ENCODE measurements at places on chromosomes 1 and 21.

DNA sequence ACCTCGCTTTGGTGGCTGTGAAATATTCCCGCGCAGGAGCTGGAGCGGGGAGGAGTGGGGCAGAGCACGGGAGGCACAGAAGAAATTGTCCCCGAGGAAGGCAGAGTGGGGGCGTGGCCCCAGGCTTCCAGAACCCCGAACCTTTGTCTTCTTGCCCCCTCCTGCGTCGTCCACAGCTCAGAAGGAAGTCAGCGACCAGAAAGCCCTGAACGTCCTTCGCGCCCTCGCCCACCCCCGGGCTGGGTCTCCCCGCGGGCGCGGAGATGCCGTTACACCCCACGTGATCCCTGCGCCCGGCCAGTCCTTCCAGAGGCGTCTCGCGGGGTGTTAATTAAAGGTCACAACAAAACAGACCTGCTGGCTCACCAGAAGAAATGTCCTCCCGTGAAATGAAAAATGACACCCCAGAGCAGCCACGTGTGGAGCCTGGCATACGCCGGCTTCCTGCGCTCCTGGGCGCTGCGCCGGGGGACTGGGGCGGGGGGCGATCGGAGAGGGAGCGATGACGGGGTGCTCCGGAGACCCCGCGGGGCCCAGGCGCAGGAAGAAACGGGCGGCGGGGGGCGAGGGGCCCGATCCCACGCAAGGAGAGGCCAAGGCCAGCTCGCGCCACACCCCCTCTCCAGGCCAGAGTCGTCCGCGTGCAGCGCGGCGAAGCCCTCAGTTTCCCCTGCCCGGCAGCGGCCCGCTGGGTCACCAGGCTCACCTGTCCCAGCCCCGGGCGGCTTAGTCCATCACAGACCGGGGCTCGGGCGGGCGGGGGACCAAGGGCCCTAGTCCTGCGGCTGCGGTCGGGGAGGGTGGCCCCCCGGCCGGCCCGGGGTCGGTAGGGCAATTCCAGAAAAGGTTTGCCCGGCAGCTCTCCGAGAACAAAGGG lies 995 bp upstream of the KIF26B start:
- DNase-seq = no peak

DNA sequence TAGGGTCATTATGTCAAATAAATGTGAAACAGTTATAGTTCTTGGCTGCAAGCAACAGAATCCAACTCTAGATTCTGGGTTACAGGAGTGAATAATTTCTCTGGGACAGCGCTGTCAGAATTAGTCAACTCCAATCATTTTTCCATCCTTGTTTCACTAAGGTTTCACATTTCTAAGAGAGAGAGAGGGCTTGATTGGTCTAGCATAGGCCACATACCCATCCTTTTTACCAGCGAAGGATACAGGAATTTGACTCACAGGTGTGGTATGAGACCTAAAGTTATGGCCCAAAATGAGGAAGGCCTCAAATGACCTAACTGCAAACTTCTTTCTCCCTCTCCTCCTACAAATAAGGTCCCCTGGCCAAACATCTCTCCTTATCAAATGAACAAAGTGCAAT lies 25.5 kb upstream of the RGS8 start:
- no peak for DNase-seq

DNA sequence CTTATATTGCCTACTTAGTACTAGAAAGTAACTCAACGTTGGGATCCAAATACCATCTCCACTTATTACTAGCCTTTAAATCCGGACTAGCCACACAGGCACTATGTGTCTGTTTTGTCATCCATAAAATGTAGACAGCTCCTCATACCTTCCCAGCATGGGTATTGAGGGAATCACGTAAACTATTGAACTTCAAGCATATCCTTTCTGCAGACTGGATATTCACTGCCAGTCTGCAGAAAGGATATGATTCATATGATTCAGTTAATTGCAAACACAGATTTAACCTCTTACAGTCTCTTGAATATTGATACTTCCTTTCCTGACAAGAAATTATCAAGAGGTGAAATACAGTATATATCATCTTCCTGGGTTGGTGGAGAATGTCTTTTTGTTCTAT lies 186.0 kb downstream of the LEPR start:
- DNase-seq = peak; percentile 37

GRCh38 chr1:175054736-175055135 lies 12.9 kb upstream of the TNN start:
- DNase-seq = no peak

DNA sequence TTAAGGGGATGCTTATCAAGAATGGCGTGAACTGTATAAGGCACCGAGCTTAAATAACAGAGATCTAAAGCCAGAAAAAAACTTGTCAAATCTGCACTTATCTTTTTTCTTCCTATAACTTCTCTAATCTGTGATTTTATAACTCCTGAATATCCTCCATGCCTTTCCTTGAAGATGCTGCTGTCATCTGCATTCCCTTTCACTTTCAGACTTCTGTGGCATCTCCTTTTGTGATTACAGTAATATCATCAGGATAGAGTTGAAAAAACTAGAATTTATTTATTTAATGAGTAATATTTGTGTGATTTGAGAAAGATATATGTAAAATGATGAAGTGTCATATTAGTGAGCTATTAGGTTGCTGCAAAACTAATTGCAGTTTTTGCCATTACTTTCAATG lies 357.8 kb upstream of the PTBP2 start:
- peak; percentile 21 for DNase-seq

- DNase-seq = no peak
Observed at GRCh38 chr1:16120940-16121410, 34.9 kb downstream of the EPHA2 start.

DNA sequence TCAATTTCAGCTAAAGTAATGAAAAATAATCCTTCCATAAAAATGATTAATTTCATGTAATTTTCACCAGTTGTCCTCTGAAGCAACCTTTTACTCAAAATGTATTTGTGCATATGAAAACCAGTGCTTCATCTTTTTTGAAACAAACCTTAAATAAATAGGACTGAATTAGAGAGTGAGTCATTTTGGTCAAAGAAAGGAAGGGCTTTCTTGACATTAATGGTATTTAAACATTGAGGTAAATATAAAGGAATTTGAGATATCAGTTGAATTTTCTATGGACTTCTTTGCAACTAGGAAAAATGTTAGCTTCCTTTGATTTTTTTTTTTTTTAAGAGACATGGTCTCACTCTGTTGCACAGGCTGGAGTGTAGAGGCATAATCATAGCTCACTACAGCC lies 38.7 kb downstream of the SNX7 start:
- peak; percentile 28 for DNase-seq

GRCh38 chr1:16116002-16116401 lies 39.9 kb downstream of the EPHA2 start:
- DNase-seq = no peak

DNA sequence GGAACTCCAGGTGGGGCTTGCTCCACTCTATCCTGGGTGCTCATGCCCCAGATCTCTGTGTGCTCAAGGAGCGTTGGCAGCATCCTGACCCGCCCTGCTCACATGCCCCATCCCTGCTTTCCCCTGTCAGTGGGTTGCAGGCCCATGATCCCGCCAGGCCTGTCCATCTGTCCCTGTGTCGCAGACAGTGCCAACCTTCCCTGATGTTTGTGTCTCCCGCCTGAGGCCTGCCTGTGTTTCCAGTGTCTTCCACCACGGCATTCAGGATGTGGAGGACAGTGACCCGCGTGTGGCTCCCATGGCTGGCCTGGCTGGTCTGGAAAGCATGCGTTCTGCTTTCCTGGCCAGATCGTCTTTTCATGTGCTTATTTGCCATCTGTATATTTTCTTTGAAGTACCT lies 82.9 kb downstream of the PCBP3 start:
- DNase-seq = no peak

- DNase-seq = peak; percentile 69
Observed at GRCh38 chr1:1230656-1231399, 973 bp downstream of the SDF4 start.

GRCh38 chr1:36864182-36864822 lies 170.0 kb downstream of the GRIK3 start:
- DNase-seq = no peak

DNA sequence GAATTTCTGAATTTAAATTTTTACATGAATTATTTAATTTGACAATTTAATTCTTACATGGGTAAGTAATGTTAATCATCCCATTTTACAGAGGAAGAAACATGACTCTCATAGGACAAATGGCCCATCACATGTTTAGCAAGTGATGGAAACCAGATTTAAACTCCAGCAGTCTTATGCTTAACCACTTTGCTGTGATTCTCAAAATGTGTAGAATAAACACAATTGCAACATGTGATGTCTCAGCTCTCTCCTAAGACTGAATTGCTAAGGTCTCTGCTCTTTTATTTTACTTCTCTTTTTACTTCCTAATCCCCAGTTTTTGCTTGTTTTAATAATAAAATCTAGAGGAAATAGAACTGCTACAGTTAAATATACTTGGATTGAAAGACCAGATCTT lies 42.8 kb downstream of the HS2ST1 start:
- no peak for DNase-seq

- DNase-seq = no peak
Observed at GRCh38 chr1:9402256-9402616, 109.5 kb downstream of the SPSB1 start.

GRCh38 chr1:199512037-199512710 lies 515.3 kb upstream of the NR5A2 start:
- no peak for DNase-seq
